ENCODE measurements at places on chromosomes 13 and 19. TPM values are rescaled to one million over a fixed set of nuclear protein-coding genes. Genes with fewer than 3 reads are reported as not detected.

DNA sequence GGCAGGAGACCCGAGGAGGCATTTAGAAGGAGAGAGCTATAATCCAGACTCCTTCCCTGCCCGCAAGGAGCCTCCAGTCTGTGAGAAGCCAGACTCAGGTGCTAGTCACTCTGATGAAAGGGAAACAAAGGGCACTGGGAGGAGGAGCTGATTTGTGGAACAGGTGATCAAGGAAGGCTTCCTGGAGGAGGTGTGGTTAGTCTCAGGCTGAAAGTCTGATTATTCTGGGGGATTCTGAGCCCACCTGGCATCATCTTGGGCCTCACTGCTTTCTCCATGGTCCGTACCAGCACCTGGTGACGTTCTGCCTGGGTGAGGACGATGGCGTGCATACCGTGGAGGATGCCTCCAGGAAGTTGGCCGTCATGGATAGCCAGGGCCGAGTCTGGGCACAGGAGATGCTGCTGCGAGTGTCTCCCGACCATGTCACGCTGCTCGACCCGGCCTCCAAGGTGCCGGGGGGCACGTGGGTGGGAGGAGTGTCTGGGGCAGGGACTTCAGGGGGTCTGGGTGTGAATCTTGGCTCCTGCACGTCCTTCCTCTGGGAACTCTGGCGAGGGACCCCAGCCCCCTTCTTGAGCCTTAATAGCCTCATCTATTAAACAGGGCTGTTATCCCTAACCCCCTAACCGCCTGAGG lies 3.9 kb downstream of the EPS8L1 start:
- H3K4me1 ChIP-seq: peaks cover 32% of the 10 kb centered on the region
- peak overlapping the region; percentile 58 for H3K4me3 ChIP-seq
- no peaks in the 10 kb centered on the region for H3K36me3 ChIP-seq
- DNase-seq: no peak
- H3K27me3 ChIP-seq: peaks cover 44% of the 10 kb centered on the region
- H3K27ac ChIP-seq: no peak overlapping the region

DNA sequence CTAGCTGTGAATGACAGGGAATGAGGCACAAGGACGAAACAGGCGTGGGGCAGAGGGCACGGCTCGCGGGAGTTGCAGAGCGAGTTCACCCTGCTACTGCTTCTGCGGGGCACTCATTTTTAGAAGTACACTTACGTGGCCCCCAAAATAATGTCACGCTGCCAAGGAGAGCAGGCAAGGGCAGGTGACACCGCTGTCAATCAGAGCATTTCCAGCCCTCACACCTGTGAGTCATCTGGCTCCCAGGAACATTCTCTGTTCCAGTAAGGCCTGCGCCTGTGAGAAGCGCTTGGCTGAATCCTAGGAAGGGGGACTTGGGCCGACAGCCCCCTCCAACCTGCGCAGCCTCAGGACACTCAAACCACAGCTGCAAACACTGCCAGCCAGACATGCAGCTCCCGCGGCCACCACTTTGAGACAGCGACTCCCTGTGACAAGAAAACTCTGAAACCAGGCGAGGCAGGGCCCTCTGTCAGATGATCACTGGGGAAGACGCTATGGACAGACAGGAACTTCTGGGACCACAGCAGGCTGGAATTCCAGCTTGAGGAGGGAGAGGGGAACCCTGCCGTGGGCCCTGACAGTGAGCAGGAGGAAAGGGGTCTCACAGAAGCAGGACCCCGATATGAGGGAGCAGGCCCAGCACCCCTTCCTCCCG lies 12.7 kb downstream of the DOT1L start:
- peak overlapping the region; percentile 71 for H3K27ac ChIP-seq
- no peak overlapping the region for H3K4me3 ChIP-seq
- H3K27me3 ChIP-seq: no peaks in the 10 kb centered on the region
- H3K4me1 ChIP-seq: peaks cover 30% of the 10 kb centered on the region

- DNase-seq: no peak
- H3K4me3 ChIP-seq: no peak overlapping the region
- H3K4me1 ChIP-seq: no peaks in the 10 kb centered on the region
- no peak overlapping the region for H3K27ac ChIP-seq
- no peaks in the 10 kb centered on the region for H3K36me3 ChIP-seq
These were observed 193.2 kb upstream of the UBL3 start for GRCh38 chr13:30043631-30043925.

- H3K27me3 ChIP-seq: no peaks in the 10 kb centered on the region
- no peaks in the 10 kb centered on the region for H3K36me3 ChIP-seq
- H3K27ac ChIP-seq: no peak overlapping the region
- no peak overlapping the region for H3K4me3 ChIP-seq
These were observed 1.8 kb downstream of the F10 start for GRCh38 chr13:113124211-113124970.

Gene COG3
- 25.9 TPM for total RNA-seq
